ENCODE measurements at places on chromosomes 3 and 15.

DNA sequence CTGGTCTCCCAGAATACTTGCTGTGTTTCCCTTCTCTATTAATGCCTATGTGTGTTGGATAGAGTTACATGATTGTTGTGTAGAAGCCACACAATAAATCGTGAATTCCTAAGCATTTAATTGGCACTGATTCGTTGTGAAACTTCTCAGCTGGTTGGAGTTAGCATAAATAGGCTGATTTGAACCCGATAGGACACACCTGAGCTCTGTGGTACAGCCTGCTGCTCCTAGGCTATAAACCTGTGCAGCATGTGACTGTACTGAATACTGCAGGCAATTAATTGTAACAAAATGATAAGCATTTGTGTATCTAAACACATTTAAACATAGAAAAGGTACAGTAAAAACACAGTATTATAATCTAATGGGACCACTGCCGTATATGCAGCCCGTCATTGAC, 4.9 kb downstream of the ACAD11 start:
- no peak for DNase-seq

DNA sequence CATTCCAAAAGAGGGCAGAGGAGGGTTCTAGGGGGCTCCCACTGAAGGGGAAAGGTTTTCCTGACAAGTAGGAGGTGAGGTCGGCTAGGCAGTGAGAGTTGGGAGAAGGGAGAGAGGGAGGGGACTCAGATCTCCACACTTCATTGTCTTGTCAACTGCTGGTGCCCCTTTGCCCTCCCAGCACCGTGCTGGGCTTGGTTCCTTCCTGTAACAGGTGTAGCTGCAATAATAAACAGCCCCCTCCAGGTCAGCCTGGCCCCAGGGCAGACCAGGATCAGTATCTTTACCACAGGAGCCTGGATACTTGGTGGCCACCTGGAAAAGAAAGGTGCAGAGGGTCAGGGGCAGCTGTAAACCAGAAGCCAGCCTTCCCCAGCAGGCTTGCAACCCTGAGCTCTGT, 2.9 kb upstream of the KCTD6 start:
- no peak for DNase-seq

DNA sequence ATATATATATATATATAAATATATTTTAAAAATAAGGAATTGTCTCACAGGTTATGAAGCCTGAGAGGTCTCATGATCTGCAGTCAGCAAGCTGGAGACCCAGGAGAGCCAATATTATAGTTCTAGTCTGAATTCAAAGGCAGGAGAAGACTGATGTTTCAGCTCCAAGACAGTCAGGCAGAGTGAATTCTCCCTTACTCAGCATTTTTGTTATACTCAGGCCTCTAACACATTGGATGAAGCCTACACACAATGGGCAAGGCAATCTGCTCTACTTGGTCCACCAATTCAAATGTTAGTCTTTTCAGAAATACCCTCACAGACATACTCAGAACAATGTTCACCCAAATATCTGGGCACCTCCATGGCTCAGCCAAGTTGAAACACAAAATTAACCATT, 157.2 kb downstream of the GOLIM4 start:
- DNase-seq, result no peak

DNA sequence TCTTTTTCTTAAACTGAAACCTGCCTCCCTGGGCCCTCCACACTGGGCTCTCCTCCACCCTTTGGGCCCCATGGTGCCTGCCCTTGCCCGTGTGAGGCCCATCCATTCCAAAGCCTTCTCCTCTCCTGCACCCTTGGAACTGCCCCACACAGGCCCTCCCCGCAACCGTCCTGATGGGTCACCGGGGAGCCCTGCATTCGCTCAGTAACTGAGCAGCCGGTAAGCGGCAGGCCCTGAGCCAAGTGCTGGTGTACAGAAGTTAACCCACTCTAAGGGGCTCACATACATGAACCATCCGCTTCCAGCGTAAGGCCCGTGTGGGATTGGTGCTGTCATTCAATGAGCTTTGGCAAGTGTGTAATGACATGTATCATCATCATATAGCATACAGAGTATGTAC, 5.4 kb upstream of the LRRC15 start:
- no peak for DNase-seq
